ENCODE measurements at places on chromosomes 7 and 10. TPM values are rescaled to one million over a fixed set of nuclear protein-coding genes. Genes with fewer than 3 reads are reported as not detected.

HOXA4 gene
- total RNA-seq = 1.3 TPM

SDK1 gene
- 1.6 TPM for total RNA-seq

NKX1-2 gene
- total RNA-seq = 0.05 TPM

LIPK gene
- total RNA-seq = not detected
